ENCODE measurements at places on chromosomes 5 and 9.

- no peak for DNase-seq
Measured at GRCh38 chr9:105074491-105074890, 146.5 kb upstream of the ABCA1 start.

DNA sequence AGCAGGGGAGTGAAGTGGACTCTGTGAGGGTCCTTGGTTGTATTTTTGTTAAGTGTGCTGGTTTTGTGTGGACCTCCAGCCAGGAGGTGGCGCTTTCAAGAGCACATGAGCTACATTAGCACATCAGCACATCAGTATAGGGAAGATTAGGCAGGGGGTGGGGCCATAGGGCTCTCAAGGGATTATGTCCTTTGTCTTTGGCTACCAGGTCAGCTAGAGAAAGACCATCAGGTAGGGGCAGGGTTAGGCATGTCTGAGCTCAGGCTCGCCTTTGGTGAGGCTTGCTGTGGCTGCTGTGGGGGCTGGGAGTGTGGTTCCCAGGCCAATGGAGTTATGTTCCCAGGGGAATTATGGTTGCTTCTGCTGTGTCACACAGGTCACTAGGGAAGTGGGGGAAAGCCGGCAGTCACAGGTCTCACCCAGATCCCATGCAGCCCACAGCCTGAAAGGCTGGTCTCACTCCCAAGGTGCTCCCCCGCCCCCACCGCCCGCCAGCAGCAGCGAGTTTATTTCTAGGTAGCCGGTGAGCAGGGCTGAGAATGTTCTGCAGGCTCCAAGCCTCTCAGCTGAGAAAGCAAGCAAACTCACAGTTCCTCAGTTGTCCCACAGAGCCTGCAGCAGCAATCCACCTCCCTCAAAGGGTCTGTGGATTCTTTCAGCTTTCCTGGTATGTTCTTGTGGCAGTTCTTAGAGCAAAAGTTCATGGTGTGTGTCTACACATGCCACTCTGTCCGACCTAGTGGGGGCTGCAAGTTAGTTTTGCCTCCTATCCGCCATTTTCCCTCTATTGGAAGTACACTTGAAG, 13.7 kb downstream of the OR1J1 start:
- DNase-seq: no peak

GRCh38 chr5:74162524-74162923, 478.0 kb downstream of the ENC1 start:
- no peak for DNase-seq

DNA sequence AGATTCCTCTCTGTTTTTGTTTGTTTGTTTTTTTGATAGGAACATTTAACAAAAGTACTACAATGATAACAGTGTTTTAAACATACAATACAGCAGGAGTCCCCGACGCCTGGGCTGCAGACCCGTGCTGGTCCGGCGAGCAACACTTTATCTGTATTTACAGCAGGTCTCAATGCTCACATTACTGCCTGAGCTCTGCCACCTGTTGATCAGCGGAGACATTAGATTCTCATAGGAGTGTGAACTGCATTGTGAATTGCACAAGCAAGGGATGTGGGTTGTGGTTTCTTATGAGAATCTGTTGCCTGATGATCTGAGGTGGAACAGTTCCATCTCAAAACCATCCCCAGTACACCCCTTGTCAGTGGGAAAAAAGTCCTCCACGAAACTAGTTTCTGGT, 1068.5 kb upstream of the CDH10 start:
- no peak for DNase-seq

- no peak for DNase-seq
Measured at GRCh38 chr5:158268286-158268685, 409.3 kb upstream of the CLINT1 start.

GRCh38 chr5:123549256-123549904, 37.4 kb downstream of the CSNK1G3 start:
- no peak for DNase-seq

DNA sequence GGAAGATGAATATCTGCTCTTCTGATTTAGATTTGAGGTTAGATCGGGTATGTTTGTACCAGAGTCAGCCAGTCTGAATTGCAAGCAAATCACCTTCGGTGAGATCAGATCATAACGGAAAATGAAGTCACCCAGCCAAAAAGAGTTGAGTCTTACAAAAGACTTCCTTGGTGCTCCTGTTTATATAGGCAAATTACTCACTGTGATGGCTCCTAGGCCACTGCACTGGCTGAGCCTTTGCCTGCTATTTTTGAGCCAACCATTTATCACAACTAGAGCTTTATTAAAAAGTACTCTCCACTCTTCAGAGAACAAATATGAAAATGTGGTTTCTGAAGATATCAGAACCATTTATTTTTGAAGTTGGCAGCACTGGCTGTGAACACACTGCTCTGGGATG, 277.7 kb upstream of the PCSK5 start:
- no peak for DNase-seq

- no peak for DNase-seq
Measured at GRCh38 chr5:83657807-83658525, 62.7 kb downstream of the HAPLN1 start.

GRCh38 chr5:104130320-104130719, 567.7 kb upstream of the NUDT12 start:
- no peak for DNase-seq

- DNase-seq: no peak
Measured at GRCh38 chr9:124372038-124372437, 43.2 kb downstream of the PSMB7 start.

DNA sequence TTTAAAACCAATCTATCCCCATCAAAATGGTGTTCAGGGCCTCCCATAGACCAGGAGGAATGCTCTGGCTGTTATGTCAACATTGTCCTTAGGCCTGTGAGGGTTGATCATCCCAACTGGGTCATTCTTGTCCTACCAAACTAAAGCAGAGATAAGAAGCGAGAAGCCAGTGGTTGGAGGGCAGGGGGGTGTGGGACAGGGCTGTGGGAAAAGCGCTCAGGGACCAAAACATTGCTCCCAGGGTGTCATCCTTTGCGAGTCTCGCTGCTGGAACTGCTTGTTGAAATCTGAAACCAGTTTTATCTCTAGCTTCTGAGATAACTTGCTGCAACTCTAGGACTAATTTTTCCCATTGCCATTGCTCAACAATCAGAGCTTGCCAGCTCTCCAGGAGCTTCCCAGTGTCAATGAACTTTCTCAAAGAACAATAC, 48.1 kb downstream of the SPATA31C2 start:
- no peak for DNase-seq

- no peak for DNase-seq
Measured at GRCh38 chr5:53930457-53930856, 370.0 kb downstream of the NDUFS4 start.

DNA sequence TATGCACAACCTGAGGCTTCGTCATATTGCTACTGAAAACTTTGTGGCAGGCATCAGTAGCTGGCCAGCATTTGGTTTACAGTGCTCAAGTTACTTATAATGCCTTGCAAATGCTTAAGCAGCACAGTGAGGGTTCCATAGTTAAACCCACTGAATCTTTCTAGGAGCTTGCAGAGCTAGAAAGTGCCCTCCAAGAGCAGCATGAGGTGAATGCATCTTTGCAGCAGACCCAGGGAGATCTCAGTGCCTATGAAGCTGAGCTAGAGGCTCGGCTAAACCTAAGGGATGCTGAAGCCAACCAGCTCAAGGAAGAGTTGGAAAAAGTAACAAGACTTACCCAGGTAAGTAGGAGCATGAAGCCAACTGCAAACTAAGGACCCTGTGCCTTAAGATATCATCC, 60.9 kb downstream of the CNTRL start:
- no peak for DNase-seq

- no peak for DNase-seq
Measured at GRCh38 chr5:142048272-142048671, 35.4 kb upstream of the GNPDA1 start.

GRCh38 chr5:6714226-6715041, 1.2 kb downstream of the TENT4A start:
- DNase-seq: no peak

DNA sequence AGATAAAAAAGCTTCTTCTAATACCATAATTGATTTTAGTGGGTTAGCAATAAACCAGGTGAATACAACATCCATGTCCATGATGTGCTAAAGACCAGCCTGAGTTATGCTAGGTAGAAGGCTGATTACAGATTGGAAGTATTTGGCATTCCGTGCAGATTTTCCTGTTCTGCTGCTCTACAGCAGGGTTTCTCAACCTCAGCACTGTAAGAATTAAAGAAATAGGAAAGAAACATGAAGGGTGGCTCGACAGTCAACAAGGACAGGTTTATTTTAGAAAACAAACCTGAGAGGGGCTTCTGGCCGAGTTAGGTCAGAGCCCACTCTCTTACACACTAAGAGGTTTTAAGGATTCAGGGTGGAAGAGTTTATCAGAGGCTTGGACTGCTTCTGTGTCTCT, 42.3 kb downstream of the ZFAND5 start:
- no peak for DNase-seq

DNA sequence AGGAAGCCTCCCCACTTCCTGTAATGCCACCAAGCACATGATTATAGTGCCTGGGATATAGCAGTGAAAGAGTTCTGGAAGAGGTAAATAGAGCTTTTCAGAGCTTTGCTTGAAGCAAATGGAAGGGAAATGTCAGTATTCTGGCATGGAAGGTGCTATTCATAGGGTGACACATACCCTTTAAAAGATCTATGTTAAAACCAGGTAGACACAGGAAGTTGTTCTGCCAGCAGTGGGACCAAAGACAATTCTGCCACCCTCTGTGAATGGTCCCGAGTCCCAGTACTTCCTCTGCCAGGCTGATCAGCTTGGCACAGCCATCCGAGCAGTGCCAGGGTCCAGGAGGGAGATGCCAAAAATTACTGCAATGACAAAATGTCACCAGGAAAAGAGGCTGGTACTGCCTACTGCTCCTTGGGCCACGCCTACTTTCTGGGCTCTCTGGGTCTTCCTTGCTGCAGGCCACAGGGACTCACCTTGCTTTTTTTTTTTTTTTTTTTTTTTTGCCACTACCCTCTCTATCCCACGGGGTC, 26.7 kb downstream of the GARNL3 start:
- no peak for DNase-seq

DNA sequence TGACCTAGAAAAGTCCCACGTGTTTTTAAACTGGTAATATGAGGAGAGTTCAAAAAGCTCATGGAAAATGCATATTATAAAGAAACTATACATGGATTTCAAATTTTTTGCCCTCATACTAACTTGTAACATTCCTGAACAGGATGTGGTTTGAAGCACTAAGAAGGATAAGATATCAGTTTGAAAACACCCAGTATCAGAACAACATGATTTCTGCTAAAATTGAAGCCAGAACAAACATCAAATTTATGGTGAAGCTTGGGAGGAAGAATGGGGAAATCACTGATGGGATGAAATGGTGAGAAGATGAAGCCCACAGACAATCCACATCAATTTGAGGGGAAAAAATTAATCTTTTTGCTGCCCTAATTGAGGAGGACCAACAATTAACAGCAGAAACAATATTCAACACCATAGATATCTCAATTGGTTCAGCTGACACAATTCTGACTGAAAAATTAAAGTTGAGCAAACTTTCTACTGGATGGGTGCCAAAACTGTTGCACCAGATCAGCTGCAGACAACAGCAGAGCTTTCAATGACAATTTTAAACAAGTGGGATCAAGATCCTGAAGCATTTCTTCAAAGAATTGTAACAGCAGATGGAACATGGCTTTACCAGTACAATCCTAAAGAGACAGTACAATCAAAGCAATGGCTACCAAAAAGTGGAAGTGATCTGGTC, 113.2 kb upstream of the SNX2 start:
- no peak for DNase-seq

DNA sequence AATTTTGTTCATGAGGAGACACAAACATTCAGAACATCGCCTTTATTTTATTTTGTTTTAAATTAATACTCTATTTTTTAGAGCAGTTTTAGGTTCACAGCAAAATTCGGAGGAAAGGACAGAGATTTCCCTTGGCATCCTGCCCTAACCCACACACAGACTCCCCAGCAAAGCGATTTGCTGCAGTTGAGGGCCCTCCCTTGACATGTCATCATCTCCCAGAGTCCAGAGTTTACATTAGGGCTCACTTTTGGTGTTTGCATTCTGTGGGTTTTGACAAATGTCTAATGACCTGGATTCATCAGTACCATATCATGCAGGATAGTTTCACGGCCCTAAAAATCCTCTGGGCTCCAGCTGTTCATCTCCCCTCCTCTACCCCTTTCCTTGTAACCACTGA, 33.6 kb upstream of the COL5A1 start:
- no peak for DNase-seq

DNA sequence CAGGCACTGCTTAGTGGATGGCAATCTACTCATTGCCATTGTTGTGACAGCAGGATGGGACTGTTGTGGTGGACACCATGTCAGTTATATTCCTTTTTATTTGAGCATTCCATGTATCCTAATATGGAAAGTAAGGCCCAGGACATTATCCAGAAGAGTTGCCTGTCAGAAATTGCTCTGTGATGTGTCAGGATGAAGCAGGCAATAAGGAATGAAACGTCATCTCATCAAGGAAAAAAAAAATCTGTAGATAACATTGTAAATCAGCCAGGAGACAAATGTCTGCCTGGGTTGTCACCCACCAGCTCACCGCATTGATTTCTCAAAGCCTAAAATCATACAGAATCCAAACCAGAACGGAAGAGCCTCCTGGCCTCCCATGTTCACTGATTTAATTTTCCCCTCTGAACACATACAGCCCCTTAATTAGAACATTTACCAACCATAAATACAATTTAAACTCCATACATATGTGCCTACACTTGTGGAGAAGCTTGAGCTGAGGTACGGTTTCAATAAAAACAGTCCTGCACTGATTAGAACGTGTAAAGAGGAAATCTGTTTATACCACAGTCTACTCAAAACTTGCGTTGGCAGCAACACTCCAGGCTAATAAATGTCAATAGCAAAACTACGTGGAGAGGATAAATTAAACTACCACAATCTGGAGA, 73.9 kb downstream of the FOXD1 start:
- no peak for DNase-seq

DNA sequence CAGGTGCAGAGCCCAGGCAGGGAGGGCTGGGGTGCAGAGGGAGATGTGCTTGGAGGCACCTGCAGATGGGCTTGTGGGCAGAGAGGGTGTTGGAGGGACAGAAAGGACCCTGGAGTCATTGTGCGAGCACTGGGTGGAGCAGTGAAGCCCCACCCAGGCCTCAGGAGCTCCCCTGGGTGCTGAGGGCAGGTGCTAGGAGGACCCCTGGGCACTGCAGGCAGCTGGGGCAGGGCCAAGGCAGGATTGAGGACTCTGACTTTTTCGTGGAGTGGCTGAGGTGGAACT, 10.3 kb upstream of the SLC6A18 start:
- no peak for DNase-seq

DNA sequence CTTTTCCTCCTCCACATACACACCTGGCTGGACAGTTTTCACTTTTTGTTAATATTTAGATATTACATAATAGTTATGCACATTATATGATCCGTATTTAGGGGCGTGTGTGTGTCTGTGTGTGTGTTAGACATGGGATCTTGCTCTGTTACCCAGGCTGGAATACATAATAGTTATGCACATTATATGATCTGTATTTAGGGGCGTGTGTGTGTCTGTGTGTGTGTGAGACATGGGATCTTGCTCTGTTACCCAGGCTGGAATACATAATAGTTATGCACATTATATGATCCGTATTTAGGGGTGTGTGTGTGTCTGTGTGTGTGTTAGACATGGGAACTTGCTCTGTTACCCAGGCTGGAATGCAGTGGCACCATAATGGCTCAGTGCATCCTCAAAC, 199.0 kb upstream of the OTULINL start:
- no peak for DNase-seq

- DNase-seq: no peak
Measured at GRCh38 chr5:57172466-57173318, 1.2 kb upstream of the GPBP1 start.

- no peak for DNase-seq
Measured at GRCh38 chr5:140083120-140083519, 30.8 kb upstream of the PURA start.

- DNase-seq: no peak
Measured at GRCh38 chr5:121915765-121916164, 46.0 kb upstream of the SRFBP1 start.
